ENCODE measurements at places on chromosomes 3 and 15. TPM values are rescaled to one million over a fixed set of nuclear protein-coding genes. Genes with fewer than 3 reads are reported as not detected.

Gene CCR8
- not detected for total RNA-seq

Gene TPRG1
- 37.3 TPM for total RNA-seq

Gene KCNH8
- total RNA-seq = 0.22 TPM

Gene TUSC7
- not detected for total RNA-seq

Gene LRRC31
- total RNA-seq = not detected

Gene A4GNT
- not detected for total RNA-seq

Gene ANKRD34C
- total RNA-seq = not detected

DNA sequence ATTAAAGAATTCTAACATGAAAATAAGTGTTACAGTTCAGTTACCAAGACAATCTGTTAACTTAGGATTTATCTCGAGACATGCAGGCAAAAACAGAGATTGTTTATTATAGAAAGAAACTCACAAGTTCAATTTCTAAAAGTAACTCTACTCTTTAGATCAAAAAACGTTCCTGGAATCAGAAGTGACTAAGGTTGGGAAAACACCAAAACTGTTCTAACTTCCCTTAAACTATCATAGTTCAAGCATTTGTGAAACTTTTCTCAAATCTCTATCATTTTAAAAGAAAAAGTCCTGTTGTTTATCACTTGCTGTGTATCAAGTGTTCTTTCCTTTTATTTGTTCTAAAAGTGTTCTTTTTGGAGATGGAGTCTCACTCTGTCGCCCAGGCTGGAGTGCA lies 8.7 kb downstream of the WDR82 start:
- no peak for DNase-seq

GRCh38 chr3:178439504-178439903 lies 96.7 kb upstream of the KCNMB2 start:
- no peak for DNase-seq

DNA sequence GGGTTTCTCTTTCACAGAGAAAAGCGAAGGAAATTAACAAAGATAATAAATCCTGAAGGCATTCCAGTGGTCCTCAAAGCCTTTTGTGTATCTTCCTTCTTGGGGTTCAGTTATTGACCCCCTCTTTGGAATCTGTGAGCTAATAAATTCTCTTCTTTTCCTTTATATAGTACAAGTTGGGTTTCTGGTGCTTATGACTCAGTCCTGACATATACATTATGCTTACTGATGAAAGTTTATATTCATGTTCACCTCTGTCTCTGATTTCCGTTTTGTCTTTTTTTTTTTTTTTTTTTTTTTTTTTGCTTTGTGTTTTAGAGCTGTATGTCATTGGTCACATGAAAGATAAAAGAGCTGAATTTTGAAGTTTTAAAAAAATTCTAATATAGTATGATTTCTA lies 230.7 kb upstream of the RBMS3 start:
- no peak for DNase-seq

DNA sequence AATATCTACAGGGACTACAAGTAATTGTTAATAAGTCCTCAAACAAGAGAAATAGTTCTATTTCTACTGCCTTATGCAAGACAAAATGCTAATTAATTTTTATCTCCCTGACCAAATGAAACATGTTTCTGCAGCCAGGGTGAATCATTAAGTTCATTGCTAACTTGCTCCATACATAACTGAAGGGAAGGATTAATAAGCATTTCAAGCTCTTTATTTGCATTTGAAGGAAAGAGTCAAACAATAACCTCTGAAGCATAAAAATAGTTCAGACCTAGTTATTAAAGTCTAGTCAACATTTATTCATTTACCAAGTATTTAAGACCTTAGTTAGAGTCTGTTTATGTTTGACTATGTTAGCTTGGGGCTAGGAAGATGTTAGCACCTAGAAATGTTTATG lies 120.0 kb downstream of the ATP1B3 start:
- no peak for DNase-seq

DNA sequence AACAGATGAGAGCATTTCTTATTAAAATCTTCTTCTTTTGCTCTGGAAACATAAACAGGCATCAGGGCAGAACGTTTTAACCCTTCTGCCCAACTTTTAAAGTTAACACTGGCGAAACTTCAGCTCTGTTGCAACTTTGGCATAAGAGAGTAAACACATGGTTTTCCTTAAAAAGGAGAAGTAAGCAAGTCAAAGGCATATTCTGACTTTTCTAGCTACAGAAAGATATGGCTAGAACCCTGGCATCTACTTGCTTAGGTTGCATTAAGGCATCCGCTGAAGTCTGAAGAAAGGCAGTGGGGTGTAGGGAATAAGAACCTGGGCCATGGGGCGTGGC lies 13.3 kb upstream of the IL16 start:
- no peak for DNase-seq

GRCh38 chr3:35594739-35595138 lies 44.6 kb upstream of the ARPP21 start:
- no peak for DNase-seq

DNA sequence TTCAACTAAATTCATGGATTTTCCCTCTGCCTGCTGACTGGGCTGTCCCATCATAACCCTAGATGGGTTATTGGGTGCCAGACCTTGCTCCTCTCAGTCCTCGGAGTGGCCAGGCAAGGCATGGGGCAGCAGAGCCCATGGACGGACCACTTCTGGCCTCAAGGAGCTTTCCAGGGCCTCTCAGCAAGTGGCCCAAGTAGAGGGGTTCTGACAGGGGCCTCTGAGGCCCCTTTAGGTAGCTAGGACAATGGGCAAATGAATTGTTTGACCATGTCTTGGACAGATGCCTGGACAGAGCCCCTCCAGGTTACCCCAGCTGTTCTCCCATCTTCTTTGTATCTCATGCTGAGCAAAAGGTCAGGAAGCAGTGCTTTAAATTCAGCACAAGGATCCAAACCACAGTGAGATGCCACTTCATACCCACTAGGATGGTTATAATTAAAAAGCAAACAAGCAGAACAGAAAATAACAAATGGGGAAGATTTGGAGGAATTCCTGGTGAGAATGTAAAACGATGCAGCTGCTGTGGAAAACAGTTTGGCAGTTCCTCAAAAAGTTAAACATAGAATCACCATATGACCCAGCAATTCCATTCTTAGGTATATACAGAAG lies 61.6 kb downstream of the SPSB4 start:
- DNase-seq = no peak

- no peak for DNase-seq
Observed at GRCh38 chr15:99250001-99250400, 620 bp upstream of the TTC23 start.

DNA sequence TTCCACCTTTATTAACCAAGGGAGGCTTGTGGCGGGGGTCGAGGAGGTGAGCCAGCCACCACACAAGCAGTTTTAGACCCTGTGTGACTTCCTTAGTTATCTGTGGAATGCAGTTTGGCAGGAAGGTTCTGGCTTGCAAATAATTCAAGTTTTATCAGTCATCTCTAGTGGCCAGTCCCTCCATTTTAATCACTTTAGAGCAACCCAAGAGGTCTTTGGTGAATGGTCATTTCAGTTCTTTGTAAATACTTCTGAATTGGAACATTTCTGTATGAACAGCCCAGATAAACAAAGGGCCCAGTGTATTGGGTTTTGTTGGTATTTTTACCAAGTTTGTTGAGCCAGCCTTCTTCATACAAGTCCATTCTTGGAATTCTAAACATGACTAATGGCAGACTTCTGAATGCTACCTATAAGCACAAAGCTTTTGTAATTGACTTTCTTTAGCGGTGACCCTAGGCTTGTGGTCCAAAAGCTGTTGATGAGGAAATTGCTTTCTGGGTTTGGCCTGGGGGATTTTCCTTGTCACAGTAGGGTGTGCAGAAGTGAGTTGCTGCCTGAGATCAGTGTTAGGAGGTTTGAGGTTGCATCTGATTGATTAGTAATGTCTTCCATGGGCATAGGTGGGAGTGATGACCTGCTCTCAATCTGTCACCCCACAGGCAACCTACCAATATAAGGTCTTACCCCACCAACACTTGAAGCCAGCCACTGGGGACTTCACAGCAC lies 193.3 kb upstream of the TOPAZ1 start:
- DNase-seq = no peak

DNA sequence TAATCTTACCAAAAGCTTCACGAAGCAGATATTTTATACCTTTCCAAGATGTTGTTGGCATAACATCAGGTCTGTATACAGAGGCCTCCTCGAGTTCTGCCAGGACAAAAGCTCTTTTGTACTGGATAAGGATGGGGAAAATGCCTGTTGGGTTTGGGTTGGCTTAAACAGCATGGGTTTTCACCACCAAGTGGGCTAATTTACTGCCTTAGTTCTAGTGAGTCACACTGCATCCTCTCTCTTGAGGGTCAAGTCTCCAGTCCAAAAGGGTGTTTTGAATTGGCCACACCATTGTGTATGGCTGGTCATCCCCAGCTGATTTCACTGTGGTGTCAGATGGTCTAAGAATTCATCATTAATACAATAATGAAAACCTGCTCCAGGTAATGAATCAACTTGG lies 26.1 kb upstream of the BHLHE40 start:
- DNase-seq = no peak

GRCh38 chr3:56347219-56347871 lies 120.9 kb downstream of the ERC2 start:
- peak; percentile 8 for DNase-seq

DNA sequence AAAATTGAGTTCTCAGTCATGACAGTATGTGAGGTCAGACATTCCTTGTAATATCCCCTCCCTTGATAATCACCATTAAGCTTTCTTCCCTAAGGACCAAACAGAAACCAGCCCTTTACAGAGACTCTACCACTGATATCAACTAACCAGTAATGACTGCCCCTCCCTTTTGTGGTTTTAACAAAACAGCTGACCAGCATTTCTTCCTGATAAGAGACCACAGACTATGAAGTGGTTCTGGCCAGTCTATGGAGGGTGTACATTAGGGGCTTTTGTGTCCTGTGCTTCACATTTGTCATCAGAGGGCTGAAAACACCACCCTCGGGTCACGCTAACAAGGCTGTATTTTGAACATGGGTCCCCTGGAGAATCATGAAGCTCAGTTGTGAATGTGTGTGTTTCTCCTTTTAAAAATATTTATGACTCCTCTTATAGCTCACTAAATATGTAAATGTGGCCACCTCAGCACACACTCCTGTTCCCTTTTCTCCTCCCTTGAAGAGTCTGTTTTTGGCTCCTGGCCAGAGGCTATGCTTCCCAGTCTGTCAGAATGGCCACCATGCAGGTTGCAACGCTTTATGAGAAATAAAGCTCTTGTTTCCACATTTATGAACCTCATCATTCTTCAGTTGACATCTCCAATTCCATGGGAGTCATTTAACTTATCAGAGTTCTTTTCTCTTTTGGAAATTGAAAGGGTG lies 239.3 kb downstream of the CPNE4 start:
- no peak for DNase-seq

GRCh38 chr3:151589311-151589710 lies 128.4 kb upstream of the IGSF10 start:
- peak; percentile 8 for DNase-seq

GRCh38 chr15:47792231-47792630 lies 74.9 kb downstream of the SEMA6D start:
- DNase-seq = no peak

DNA sequence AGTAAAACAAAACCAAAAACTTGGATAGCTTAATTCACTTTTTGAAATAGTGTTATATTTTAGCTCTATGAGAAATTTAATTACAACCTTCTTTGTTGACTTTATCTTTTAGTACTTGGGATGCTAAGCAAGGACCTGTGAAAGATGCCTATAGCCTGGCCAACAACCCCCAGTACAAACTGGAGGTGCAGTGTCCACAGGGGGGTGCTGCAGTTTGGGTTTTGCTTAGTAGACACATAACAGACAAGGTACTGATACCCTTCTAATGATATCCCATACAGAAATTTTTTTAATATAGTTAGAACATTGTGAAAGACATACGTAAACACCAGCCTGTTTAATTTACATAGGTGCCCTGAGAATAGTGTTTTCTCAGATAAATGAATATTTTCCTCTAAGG lies 35.3 kb downstream of the CAPN7 start:
- no peak for DNase-seq

GRCh38 chr15:47493357-47494247 lies 223.7 kb upstream of the SEMA6D start:
- DNase-seq = no peak

DNA sequence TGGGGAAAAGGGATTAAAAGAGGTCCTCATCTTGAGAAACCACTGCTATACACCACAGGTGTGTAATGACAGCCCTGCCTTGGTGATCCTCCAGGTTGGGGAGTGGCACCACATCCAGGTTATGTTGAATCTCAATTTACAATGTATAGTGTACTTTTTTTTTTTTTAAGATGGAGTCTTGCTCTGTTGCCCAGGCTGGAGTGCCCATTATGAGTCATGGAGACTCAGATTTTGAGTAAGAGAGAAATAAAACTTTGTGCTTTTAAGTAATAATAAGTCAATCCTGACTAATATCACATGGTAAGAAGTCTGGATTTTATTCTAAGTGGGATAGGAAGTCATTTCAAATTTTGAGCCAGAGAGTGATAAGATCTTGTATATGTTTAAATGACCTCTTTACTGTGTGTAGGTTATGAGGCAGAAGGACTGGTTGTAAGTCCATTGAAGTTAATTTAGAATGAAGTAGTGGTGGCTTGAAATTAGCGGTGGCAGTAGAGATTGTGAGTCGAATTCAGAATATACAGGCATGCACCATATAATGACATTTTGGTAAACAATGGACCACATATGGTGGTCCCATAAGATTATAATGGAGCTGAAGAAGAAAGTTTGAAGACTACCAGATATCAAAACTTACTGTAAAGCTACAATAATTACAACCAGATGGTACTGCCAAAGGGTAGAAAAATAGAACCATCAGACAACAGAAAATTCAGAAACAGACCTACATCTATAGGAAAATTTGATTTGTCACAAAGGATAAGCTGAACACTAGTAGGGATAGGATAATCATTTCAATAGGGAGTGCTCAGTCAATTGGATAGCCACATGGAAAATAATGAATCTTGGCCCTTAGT lies 20.7 kb downstream of the POPDC2 start:
- no peak for DNase-seq

- no peak for DNase-seq
Observed at GRCh38 chr15:67259806-67260205, 5.2 kb downstream of the IQCH start.

All from tibial nerve (tissue), 4 donors.